ENCODE measurements at places on chromosomes 4 and X.

GRCh38 chrX:154486396-154487207 is at the start of gene UBL4A:
UBL4A (minus strand) TSS chrX:154486615; CDS start chrX:154486584, 31 bp downstream.
- DNase-seq: peak; percentile 16

DNA sequence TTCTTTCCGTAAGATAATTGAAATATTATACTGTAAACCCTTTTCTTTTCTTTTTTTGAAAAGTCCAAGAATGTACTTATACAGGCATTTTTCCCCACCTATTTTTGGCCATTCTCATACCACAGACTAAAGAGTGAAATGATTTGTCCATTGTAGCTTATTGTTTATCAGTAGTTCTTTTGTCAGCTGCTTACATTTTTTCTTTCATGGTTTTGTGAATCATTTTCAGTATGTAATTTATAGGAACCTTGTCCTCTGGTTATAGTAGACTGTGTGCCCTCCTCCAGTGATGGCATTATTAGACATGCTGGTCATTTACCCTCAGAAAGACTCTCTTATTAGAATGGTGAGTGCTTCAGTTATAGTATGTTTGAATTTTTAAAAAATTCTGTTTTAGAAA is 56.7 kb downstream of the CCKAR start:
- no peak for DNase-seq

DNA sequence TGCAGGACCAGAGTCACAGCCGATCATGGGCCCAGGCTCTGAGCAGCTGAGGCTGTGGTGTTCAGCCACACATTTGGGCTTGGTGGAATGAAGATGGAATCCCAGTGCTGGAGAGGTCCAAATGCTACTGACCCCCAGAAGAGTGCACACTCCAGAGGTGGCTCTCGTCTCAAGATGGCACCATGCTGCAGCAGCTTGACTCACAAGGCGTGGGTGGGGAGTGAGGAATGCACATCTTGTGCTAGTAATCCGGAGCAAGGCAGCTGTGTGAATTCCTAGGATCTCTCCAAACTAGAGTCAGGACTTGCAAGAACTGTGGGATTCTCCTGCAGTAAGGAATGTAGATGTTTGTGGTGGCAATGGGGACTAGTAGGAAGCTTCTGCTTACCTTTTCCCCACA is 28.7 kb downstream of the RAB28 start:
- DNase-seq: no peak

- peak; percentile 63 for DNase-seq
Observed at GRCh38 chrX:30283456-30284200, 25.6 kb downstream of the NR0B1 start.
